ENCODE measurements at places on chromosomes 13 and 19.

DNA sequence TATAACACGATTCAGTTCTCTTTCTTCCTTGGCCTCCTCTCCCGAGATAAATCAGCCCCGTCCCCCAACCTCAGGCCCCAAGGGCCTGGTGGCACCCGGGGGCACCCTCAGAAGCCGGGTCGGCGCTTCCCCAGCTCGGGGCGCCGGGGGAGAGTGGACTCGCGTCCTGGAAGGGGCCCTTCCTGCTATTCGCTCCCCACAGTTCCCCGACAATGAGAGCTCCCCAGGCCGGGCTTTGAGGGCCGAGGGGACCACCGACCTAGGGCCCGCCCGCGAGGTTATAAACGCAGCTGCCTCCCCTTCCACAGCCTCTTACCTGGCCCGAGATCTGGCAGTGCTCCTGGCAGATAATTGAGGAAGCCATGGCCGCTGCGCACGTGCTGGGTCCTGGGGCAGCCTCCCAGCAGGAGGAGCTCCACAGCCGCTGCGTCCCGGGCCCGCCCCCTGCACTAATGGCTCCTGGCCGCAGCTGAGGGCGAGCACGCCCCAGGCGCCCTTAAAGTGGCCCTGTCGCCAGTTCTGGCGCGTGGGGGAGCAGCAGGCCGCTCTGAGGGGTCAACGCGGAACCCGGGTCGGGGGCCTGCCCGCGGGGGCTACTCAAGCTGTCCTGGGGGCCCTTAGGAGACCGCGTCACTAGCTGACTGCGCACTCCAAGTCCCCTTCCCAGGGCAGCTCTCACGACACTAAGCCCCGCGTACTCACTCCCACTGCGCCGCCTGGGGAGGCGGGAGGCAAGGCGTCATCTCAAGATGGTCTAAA lies at the start of gene SOHLH2:
Gene SOHLH2, minus strand, starts transcription at position 394 of the 759 bp plus-strand sequence. Its CDS starts 30 bp downstream, at position 364.
- no peak for DNase-seq

DNA sequence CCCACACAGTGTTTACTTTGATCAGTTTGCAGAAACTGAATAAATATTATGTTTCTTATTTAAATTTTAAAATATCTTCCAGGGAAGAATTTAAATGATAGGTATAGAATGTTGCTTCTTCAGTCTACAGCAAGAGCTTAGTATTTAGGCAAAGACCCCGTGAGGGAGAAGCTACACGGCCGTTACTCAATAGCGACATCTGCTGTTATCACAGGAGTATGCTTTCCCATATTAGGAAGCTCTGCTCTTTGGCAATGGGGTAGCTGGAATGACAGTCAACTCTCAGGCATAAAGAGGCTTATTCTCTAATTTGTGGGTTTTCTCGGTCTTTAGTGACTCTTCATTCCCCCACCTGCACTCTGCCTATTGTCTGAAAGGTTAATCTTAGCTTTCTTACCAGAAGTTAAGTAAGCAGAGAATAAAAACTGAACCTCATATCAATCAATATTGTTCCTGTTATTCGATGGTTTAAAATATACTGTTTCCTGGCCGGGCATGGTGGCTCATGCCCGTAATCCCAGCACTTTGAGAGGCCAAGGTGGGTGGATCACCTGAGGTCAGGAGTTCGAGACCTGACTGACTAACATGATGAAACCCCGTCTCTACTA lies 13.2 kb upstream of the LHFPL6 start:
- DNase-seq = no peak

DNA sequence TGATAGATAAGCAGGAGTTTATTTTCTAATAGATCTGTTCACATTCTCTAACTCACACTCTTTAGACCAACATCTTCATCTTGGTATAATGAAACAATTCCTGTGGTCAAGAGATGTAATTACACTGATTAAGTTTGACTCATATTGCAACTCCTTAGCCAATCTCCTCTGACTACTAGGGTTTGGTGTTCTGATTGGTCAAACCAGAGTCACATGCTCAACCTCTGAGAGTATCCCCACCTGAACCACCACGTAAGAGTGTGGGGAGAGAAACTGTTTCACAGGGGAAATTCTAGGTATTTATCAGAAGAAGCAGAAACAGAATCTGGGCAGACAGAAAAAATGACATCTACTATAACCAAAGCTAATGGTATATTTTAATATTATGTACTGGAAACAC lies 42.4 kb downstream of the UQCRFS1 start:
- no peak for DNase-seq

- DNase-seq = no peak
These were observed 897.0 kb downstream of the SLITRK6 start for GRCh38 chr13:84902243-84902642.

- no peak for DNase-seq
These were observed 969 bp upstream of the POMP start for GRCh38 chr13:28657784-28658538.

- DNase-seq = no peak
These were observed at the start of gene ADAMTS10 for GRCh38 chr19:8610041-8610935. TSS of gene ADAMTS10 (minus strand) at chr19:8610715. CDS start at chr19:8605710, 5,005 bp downstream.

DNA sequence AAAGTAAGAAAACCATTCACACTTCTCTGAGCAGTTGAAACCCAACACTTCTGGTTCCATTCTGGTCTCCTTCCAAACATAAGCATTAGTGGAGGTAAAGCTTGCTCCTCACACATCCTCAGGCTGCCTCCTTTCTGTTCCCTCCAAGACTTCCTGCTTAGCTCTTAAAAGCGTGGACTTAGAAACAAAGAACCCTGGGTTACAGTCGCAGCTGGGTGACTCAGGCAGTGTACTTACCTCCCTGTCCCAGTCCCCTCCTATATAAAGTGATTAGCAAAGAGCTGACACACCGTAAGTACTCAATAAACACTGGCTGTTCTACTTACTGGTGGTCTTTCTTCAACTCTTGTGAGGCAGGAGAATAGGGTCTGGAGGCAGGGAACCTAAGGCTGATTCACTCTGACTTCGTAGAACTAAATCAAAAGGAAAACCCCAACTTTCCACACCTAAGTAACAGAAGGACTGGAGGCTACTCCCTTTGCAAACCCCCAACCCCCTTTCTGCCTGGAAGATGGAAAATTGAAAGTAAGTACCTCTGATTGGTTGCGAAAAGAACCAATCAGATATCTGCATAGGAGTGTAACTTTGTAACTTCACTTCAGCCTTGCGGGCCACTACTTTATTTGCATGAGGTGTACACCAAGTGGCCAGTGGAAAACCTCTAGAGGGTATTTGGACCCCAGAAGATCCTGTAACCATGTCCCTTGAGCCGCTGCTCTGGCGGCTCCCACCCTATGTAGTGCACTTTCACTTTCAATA lies 165.4 kb downstream of the SUCLA2 start:
- DNase-seq = no peak

DNA sequence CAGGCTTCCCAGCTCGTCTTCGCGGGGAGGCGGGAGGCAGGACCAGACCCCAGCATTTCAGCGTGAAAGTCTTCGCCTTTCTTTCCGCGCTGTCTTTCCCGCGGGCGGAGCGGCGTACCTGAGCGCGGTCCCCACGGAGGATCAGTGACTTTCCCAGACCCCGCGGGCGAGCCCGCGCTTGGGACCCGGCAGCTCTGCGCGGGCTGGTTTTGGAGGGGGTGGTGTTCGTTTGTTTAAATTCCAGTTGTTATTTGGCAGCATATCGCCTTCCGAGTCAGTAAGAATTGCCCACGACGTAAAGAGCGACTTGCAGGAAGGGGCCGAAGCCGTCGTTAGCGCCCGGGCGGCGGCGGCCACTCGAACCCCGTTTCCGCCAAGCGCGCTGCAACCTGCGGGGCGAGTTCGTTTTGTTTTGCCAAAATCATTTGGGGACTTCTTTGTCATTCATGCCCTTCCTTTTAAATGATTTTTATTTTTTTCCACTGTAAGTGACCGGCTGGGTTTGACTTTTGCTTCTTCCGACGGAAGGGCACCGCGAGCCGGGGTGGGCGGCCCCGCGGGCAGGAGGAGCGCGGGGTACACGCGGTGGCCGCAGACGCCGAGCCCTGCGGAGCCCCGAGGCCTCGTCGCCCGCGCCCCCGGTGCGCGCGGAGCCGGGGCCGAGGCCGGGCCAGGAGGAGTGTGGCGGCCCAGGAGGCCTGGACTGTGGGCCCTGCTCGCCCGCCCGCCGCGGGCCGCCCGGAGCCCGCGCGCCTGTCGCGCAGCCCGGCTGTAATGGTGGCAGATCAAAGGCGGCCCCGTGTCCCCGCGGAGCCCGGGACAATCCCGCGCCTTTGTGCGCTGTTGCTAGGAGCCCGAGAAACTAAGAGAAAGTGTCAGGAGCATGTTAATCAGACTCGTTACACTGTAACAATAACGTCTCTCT lies 75.9 kb downstream of the ZIC5 start:
- no peak for DNase-seq

DNA sequence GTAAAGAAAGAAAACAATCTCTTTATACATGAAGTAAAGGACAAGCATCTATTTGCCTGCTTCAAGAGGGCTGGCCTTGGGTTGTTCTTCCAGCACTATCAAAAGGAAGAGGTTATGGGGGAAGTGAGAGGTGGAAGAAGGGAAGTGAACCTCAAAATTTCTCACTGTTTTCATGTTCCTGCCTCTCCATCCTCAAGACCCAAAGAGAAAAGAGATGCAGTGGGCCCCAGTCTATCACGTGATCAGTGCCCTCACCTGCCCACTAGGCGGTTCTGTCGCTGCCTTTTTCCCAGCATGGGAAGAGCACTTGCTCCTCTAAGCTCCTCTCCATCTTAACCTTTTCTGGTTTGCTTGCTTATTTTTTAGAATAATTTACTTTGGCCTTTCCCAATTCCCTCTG lies 6.2 kb upstream of the USP12 start:
- no peak for DNase-seq

GRCh38 chr19:40388481-40388880 lies 1.5 kb downstream of the HIPK4 start:
- DNase-seq = no peak

DNA sequence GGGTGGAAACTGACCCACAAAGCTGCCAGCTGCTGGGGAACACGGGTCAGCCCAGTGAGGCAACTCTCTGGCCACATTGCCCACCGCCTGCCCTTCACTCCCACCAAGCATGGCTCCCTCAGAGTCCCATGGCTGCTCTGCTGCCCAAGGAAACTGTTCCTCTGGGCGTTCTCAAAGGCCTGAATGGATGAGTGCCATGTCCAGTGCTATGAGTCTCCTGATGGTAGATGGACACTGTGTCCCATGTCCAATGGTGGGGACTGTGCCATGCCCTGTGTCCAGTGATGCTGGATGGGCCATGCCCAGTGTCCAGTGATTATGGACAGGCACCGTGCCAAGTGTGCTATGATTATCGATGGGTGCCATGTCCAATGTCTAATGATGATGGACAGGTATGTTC lies 88.8 kb downstream of the ANKRD10 start:
- no peak for DNase-seq

GRCh38 chr13:24178847-24179485 lies 18.4 kb downstream of the SPATA13 start:
- DNase-seq = no peak

DNA sequence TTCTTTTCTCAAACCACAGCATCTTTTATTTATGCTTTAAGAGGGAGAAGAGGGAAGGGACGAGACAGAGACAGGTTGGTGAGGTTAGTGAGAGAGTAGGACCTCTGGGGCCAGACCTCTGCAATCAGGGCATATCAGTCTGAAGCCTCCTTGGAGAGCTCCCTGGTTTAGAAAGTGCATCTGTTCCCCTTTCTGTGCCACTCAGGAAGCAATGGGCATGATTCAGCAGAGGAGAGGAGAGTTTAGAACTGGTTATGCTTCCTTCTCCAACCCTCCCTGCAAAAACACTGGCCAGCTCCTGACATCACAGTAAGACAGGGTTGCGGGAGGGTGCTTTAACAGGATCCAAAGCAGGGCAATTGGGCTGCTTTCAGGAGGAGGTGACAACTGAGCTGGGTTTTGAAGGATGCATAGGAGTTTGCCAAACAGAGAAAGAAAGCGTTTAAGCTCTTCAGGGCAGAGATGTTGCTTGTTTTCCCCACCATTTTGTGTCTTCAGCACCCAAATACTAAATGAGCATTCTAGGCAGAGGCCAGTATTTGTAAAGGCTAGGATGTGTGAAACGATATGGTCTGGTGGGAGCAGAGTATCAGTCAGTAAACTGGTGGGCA lies 33.1 kb downstream of the CERS4 start:
- no peak for DNase-seq

- no peak for DNase-seq
These were observed 500 bp upstream of the JUNB start for GRCh38 chr19:12790628-12791344.

GRCh38 chr19:56091066-56091490 lies 30.0 kb downstream of the ZNF787 start:
- no peak for DNase-seq

DNA sequence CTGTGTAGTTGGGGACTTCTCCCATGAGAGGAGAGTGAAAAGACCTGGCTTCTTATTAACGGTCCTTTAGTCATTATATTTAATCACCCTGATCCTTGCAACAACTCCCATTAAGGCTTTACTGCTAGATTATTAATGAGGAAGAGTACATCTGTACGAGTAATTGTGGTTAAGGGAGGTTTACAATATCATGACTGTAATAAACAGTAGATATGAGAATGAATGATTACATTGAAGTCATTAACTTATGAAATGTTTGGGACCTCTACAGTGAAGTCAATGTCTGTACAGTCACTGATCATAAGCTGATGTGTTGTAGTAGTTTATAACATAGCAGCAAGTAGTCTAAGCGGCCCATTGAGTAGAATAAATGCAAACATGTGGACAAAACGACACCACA lies 24.7 kb downstream of the FGF9 start:
- no peak for DNase-seq

DNA sequence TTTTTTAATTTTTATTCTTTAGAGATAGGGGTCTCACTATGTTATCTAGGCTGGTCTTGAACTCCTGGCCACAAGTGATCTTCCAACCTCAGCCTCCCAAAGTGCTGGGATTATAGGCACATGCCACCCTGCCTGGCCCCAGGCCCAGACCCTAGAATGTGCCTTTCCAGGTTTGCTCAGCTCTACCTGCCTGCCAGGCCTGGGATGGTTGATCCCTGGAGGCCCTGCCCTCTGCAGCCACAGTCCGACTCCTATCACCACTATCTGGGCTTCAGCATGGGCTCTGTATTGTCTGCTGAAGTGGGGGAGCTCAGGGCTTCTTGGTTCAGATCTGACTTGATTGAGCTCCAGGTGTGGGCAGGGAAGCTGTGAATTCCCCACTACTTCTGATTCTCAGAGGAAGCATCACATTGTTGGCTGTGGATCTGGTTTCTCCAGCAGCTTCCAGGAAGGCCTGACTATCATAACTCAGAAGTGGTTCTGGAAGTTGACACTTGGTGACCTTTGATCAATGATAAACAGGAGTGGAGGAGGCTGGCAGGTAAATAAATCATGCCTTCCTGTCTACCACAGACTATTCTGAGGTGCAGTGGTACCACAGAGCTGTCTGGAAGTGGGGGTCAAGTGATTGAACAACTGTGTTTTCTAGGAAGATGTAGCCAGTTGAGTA lies 71.9 kb downstream of the OLFM4 start:
- no peak for DNase-seq

- no peak for DNase-seq
These were observed 3.3 kb downstream of the ALDH16A1 start for GRCh38 chr19:49456326-49456725.

GRCh38 chr19:18733196-18733647 lies 49.7 kb downstream of the CRTC1 start:
- no peak for DNase-seq

GRCh38 chr19:1309977-1310852 lies 24.5 kb downstream of the EFNA2 start:
- DNase-seq = no peak
